ENCODE measurements at places on chromosomes 11 and 22.

- no peak for DNase-seq
These were observed 1296.3 kb downstream of the LRRC4C start for GRCh38 chr11:40162901-40163883.

- DNase-seq, result no peak
These were observed 41.2 kb downstream of the RTL6 start for GRCh38 chr22:44456661-44457412.

GRCh38 chr22:50058906-50059880, 1.1 kb upstream of the TTLL8 start:
- DNase-seq, result no peak

DNA sequence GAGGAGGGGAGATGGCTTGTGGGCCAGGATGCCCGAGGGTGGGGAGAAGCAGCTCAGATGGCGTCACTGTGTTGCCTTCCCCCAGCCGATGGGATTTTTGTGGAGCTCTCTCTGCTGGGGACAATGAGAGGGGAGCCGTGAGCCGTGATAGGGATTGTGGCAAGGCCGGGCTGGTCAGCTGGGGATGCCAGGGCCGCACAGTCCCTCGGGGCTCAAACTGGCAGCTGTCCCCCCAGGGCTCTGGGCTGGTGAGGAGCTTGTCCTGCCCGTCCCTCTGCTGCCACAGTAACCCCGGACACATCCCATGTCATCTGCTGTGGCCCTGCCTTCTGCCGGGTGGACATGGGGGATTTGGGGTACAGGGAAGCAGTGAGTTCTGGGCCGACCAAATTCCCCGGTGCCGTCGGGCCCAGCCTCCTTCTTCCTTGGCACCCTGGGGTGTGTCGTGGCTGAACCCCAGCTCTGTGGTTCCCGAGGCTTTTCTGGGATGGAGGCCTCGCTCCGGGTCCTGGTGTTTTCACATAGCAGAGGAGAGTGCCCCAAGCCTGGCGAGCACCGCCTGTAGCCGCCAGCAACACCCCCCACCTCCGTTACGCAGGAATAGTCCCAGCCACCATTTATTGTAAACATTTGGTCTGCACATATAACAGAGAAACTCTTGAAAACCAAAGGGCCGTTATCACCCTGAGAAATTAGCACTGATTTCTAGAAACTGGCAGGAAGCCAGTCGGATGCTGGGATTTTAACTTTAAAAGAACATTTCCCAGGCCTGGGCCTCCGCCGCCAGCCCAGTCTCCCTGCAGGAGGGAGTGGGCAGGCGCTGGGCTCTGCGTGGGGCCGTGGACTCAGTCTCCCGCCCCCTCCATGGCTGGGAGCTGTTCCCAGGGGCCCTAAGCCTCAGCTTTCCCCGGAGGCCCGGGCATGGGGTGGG, 9.9 kb downstream of the BRSK2 start:
- no peak for DNase-seq

DNA sequence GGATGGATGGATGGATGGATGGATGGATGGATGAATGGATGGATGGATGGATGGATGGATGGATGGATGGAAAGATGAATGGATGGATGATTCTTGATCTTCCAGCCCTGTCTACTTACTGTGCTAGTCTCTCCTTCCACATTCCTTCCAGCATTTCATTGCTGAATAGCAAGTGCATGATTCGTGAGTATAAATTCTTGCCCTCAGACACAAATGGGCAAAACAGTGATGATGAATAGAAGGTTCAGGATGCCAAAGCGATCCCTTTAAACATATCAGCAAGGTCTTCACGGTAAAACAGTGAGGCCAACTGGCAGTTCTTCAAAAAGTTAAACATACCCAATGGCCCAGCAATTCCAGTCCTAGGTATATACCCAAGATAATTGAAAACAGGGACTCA, 400.2 kb downstream of the MN1 start:
- no peak for DNase-seq

GRCh38 chr11:124717421-124717785, 22.3 kb upstream of the NRGN start:
- no peak for DNase-seq

- DNase-seq, result no peak
These were observed 37.1 kb upstream of the HORMAD2 start for GRCh38 chr22:30043161-30043560.

- no peak for DNase-seq
These were observed 37.9 kb downstream of the TMPRSS5 start for GRCh38 chr11:113668255-113668654.

DNA sequence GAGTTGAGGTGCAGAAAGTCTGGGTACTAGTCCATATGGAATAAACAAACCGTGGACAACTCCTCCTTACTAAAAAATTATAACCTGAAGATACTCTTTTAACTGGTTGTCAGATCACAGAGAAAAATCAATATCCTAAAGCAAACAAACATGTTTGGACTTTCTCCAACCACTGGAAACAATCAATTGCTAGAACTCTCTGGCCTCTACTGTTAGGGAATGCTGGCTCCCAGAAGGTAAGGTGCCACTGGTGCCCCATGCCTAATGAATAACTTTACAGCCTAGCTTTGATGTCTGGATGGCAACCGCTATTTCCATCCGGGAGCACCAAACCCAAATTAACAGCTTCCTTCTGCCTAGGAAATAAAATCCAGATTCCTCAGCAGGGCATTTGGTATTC, 74.5 kb downstream of the AMBRA1 start:
- no peak for DNase-seq

DNA sequence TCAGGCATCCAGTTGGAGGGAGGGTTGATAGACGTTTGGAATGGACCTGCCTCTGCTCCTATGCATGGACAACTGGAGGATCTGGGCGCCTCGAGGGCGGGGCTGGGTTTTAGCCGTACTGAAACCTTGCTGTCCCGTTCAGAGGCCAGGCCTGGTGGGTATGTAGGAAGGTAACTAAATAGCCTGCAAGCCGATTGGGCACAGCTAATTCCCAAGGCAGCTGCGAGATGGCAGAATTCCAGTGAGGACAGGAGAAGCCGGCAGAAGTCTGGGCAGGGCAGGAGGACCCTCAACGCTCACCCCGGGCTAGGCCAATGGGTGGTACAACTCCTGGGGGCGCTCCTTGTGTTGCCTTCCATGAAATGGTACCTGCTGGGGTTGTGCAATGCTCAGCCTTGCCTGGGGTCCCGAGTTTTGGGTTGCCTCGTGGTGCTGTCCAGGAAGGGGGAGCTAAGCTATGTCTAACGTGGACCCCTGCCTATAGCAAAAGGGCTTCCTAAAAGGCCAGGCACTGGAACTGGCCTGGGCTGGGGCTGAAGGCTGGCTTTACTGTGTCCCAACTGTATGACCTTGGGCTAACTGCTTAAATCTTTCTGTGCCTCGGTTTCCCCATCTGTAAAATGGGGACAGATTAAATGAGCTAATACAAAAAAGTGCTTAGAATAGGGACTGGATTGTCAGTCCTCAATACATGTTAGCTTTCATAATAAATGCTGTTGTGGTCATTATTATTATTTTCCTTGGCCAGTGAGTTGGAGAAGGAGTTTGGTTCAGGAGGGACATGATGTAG, 30.1 kb upstream of the CD82 start:
- no peak for DNase-seq

DNA sequence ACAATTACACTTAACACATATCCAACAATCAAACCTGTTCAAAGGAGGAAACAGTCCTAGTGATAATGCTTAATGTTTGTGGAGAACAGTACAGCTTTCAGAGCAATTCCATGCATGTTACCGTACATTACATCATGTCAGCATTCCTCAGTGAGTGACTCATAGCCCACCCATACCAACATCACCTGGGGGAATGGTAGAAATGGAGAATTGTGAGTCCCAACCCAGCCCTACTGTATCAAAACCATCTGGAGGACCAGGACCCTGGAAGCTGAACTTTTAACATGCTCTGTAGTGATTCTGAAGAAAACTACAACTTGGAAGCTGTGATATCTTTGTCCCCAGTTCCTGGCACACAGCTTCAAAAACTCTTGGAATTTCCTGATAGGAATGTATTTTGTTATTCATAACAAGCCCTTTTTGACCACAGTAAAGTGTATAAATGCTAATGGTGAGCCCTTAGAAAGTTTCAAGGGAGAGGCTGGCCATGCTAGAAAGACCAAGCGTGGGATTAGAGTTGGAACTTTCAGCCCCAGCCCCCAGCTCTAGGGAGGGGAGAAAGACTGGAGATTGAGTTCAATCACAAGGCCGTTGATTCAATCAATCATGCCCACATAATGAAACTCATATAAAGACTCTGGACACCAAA, 301.1 kb downstream of the BUD13 start:
- no peak for DNase-seq

DNA sequence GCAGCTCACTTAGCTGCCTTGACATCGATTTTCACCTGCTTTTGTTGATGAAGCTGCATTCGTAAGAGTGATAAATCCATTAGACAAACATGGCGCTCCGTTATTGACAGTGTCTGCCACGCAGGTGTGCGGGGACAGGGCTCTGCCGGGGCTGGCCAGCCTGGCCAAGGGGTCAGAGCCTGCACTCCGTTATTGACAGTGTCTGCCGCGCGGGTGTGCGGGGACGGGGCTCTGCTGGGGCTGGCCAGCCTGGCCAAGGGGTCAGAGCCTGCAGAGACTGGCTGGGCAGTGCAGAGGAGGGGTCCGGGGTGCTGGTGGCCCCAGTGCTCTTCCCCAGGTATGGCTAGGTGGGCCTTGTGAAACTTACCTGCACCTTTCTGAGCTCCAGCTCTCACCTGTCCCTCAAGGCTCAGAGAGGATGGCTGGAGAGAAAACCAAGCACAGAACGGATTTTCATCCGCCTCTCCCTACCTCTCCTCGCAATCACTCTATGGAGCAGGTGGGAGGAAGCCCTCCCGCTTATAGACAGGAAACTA, 101.6 kb upstream of the B3GAT1 start:
- no peak for DNase-seq

GRCh38 chr11:64373598-64373974, 14.6 kb downstream of the RPS6KA4 start:
- DNase-seq, result no peak

GRCh38 chr11:96894587-96894986, 504.8 kb downstream of the JRKL start:
- no peak for DNase-seq

DNA sequence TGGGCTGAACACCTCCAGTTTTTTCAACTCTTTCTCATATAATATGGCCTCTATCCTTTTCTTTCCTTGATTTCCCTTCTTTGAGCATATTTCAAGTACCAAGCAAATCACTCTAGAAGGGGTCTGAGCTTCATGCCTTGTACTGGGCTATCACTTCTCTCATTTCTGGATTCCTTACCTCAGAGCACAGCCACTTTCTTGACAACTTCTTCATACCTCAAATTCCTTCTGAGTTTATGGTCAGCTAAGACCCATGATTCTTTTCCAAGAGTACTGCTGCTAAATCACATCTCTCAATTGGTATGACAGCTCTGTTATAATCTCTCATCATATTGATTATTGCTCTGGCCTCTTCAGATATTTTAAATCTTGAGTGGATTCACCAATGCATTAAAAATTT, 224.8 kb upstream of the ZBED5 start:
- no peak for DNase-seq

GRCh38 chr11:133078591-133079404, 453.5 kb downstream of the OPCML start:
- no peak for DNase-seq

GRCh38 chr11:119100994-119101758, 477 bp downstream of the DPAGT1 start:
- no peak for DNase-seq

DNA sequence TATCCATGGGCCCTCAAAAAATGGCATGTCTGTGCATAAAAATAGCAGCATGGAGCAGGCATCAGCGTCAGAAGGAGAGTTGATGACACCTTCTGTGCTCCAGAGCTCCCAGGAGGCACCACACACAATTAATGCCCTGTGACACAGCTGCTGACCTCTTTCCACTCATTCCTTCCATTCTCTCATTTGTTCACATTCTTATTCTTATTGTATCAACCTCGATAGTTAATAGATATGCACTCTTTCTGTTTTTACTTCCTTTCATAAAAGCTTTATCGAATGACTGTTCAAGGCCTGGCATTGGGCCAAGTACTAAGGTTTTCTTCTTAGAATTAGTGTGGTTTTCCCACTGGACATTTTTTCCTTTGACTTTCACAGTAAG, 266.0 kb upstream of the MTNR1B start:
- DNase-seq, result no peak

Measured in substantia nigra (tissue), 51 donors.